CMK (cell line): ENCODE measurements at places on chromosomes 3 and 15.

DNA sequence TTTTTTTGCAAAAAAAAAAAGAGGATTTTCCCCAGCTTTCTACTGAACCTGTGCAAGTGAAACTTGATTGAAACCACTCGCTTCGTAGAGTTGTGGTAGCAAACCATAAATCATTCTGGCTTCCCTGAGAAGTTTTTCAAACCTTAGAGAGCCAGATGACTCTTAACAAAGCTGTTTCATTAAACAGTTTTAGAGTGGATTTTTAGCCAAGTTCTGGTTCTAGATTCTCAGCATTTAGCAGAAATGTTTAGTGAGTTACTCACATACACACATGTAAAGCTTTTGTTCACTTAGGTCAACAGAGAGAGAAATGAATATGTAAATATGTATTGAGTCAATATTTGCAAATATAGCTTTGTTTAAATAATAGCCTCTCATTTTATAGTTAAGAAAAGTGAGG is 18.1 kb upstream of the CCR9 start:
- DNase-seq: no peak

GRCh38 chr3:110608566-110608965 is 463.1 kb upstream of the NECTIN3 start:
- no peak for DNase-seq

DNA sequence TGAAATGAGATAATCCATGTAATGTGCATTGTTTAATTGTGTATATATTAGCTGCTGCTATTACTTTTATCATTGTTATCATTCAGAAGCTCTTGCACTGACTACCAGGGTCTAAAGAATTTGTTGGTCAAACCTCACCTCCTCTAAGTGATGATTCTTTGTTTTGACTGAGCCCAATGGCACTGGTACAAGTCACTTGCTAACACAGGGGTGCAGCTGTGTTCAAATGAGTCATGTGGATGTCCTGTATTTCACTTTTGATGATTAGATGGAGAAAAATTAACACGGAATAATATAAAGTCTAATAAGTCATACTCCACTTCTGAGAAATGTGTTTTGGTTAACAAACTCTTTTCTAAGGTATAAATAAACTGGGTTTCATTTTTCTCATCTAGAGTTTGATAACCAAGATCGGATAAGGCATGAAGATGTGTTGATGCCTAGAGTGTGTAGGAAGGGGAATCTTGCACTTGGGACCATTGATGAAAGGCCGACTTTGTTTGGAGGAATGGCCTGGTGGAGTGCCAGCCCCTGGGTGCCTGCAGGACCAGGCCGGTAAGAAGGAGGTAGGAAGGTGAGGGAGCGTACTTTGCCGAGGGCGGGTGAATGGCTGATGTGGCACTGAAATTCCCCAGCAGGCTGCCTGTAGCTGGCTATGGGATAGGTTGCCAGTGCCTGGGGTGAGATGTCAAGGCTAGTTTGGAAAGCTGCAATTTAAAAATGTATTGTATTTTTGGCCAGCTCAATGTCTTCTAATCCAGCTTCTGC is 244.7 kb upstream of the ZPLD1 start:
- DNase-seq: no peak

DNA sequence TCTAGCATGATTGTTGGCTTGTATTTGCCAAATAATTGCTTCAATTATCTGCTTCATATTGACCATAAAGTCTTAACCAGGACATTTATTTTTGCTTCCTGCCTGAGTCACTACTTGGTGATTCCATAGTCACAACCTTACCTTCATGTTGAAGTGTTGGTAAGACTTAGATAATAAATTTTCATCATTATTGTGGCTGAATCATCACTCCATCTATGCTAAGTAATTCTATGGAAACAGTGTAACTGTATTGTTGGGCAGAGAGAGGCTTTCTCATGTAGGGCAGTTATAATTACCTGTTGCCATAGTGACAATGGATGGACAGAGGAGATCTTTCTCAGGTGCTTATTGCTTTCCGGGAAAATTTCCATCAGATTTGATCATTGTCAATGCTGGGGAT is 330.7 kb upstream of the LRRC3B start:
- no peak for DNase-seq

- no peak for DNase-seq
These were observed 78.5 kb downstream of the OCA2 start for GRCh38 chr15:28020644-28021043.

- DNase-seq: no peak
These were observed 190.1 kb downstream of the UBE3A start for GRCh38 chr15:25248583-25249235.

DNA sequence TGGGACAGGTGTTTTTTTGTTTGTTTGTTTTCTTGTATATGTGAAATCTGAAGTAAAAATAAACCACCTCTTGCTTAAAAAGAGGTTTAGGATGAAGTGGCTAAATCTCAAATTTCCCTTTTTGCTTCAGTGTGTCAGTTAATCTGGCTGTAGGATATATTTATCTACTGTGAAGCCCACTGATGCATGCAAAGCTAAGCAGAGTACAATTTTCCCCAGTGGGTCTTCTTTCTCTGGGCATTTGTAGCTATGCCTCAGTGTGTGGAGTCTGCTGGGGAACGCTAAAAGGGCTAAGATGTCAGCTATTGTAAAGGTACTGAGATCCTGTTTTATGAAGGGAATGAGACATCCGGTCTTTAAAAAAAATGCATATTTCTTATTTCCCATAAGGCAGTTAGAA is 190.6 kb downstream of the TCF12 start:
- no peak for DNase-seq

GRCh38 chr15:85792102-85792731 is 2.5 kb downstream of the KLHL25 start:
- no peak for DNase-seq

DNA sequence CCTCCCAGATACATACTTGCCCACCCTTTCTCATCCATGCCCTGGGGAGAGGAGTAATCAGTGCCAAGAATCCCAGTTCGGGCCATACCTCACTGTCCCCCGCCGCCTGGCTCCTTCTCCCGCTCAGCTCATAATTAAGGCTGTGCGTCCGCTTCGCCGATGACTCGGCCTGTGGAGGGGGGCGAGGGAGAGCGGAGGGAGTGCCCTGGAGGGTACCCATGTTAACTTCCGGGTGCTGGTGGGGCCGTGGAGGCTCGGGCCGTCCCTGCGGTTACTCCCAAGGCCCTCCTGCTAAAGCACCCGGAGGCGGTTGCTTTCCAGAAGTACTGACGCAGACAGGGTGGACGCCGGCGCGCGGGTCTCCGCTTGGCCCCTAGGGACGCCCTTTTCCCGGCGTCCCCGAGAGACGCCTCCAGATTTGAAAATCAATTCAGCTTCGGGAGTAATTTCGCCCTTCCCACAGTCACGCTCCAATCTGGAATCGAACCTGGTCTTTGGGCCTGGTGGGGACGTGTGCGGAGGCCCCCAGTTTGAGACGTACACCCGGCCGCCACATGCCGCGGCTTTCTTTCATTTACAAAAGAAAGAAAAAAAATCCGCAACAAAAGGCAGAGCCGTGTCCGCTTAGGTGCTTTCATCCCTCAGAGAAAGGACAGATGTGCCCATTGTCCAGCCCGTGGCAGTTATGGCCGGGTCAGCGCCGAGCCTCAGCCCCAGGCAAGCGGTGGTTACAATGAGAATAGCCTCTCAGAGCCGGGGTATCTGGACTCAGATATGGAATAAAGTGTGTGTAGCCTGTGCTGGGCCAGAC is 1.0 kb upstream of the ONECUT1 start:
- DNase-seq: no peak

DNA sequence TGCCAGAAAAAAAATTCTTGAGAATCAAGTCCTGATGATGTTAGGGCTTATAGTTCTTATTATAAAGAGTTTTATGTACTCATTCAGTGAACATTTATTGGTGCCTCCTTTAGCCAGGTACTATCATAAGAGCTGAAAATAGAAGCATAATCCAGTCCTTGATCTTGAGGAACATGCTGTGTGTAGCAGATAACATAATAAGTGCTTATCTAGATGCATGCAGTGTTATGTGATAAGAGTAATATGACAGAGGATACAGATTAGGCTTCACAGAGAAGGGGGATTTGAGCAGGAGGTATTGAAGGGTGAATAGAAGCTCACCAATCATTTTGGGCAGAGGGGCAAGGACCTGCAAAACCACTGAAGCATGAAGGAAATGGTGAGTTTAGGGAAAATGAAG is 1.1 kb downstream of the CCR2 start:
- no peak for DNase-seq

DNA sequence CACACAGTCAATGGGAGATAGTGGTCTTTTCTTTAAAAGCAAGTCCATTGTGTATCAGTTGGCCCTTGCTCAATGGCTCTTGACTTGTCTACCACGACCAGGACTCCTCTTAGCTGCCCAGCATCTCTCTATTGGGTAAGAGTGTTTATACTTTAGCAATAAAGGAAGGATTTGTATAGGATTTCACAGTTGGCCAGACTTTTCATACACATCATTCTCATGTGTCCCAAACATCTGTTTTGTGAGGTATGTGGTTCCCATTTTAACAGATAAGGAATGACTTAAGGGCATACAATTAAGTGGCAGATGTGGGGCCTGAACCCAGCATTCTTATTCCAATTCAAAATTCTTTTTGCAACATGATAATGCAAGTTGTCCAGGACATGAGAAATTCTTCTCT is 191.5 kb downstream of the CHST2 start:
- no peak for DNase-seq

DNA sequence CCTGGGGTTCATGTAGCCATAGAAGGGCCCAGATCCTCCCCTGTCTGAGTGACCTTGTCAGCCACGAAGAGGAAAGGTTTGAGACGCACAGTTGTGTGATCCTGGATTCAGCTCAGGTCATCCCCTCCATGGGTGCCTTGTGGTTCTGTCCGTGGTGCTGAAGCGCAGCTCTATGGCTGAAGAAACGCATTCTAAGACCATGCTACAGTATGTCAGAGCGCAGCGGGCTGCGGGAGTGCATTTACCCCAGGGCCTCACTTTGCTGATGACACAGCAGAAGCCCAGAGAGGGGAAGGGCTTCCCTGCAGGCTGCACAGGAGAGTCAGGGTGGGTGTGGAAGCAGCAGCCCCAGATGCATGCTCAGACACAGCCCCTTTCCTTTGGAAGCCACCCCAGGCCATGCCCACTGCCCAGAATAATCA is 68.8 kb upstream of the IQSEC1 start:
- DNase-seq: no peak

GRCh38 chr3:8768364-8769087 is 887 bp downstream of the OXTR start:
- no peak for DNase-seq

GRCh38 chr15:64354688-64355344 is 1.2 kb downstream of the CSNK1G1 start:
- DNase-seq: no peak

GRCh38 chr3:49006408-49007067 is 653 bp upstream of the WDR6 start:
- no peak for DNase-seq

GRCh38 chr3:127277561-127277960 is 10.3 kb downstream of the PRR20G start:
- no peak for DNase-seq

DNA sequence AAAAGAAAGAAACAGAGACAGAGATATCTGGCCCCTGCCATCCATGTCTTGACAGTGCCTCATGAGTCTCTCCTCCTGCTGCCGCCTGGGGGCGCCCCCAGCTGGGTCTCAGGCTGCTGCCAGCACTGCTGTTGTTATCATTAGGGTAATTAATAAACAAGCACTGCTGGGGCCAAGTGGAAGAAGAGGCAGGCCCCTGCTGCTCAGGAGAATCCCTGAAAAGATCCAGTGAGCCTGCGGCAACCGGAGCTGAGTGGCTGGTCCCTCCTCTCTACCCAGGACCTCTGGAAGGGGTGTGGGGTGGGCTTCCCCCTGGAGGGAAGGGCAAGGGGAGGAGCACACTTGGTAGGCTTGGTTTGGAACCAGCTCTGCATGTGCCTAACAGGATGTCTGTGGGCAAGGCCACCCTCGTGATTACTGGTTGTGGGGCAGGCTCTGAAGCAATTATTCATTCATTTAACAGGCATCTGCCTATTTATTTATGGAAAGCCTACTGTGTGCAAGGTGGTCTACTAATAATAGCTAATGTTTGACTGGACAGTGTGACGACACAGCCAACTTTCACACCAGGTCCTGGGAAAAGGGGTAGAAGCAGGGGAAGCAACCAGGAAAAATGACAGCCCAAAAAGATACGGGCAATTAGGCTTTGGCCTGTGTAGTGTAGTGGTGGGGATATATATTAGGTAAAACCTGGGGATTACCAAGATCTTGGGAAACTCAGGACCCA is 1.2 kb upstream of the TYRO3 start:
- peak; percentile 52 for DNase-seq

- DNase-seq: no peak
These were observed 148.1 kb downstream of the WDR76 start for GRCh38 chr15:43974852-43975251.

- no peak for DNase-seq
These were observed 2.7 kb downstream of the TMEM108 start for GRCh38 chr3:133040696-133041523.
